ENCODE measurements at places on chromosomes 11 and 22.
A peak's percentile ranks its signal among the peaks of the same experiment; 100 is the strongest.

- no peak for DNase-seq
Measured at GRCh38 chr11:86134580-86135318, 65.9 kb upstream of the PICALM start.

- DNase-seq: peak; percentile 54
Measured at GRCh38 chr11:69696749-69697468, 6.9 kb downstream of the FGF19 start.

GRCh38 chr11:12963792-12964536 is 45.2 kb upstream of the RASSF10 start:
- peak; percentile 82 for DNase-seq

GRCh38 chr22:30893434-30894370 is 74.9 kb downstream of the MORC2 start:
- no peak for DNase-seq

- no peak for DNase-seq
Measured at GRCh38 chr11:109264128-109264527, 157.9 kb upstream of the C11orf87 start.

- peak; percentile 76 for DNase-seq
Measured at GRCh38 chr11:46237248-46238077, 40.0 kb upstream of the CREB3L1 start.

DNA sequence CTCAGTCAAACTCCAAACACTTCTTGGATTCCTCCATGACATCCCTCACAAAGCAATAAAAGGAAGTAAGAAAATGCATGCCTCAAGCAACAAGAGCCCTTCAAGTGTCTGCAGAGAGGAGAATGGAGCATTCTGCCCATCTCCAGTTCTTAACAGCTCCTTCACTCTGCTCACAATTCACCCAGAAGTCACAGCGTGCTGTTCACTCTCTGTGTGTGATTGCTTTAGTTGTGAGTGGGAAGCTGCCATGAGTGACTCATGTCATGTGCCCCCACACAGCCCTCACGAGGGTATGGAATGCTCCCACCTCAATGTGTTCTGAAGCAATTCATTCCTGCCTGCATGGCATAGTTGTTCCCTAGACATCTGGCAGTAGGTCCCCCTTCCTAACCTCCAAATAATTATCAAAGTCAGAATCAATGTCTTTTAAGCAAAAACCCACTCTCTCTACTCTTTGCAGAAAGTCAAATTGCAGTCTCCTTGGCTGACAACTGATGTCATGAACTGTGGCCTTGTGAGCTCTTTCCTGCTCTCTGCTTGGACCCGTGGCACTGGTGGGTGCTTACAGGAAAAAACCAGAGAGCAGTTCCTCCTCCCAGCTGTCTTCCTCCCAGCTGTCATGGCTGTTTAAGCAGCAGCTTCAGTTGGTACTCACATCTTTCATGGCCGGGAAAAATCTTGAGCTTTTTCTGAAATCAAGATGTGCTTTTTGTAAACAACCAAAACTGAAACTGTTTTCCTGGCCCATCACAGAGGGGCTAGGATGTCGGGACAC is 112.1 kb upstream of the SPON1 start:
- no peak for DNase-seq

DNA sequence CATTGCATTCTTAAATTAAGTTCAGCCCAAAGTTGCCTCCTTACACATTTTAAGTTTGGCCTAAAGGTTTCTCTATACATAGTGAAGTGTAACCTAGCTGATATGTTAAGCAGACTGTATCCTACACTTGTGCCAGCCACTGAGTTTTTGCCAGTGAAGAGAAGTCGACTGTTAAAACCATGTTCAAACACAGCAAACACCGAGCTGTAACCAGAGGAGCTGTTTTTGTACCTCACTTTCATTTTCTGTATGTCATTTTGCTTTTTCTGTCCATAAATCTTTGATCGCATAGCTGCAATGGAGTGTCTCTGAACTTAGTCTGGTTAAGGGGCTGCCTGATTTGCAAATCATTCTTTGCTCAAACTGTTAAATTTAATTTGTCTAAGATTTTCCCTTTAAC is 403.7 kb downstream of the LUZP2 start:
- DNase-seq: no peak

DNA sequence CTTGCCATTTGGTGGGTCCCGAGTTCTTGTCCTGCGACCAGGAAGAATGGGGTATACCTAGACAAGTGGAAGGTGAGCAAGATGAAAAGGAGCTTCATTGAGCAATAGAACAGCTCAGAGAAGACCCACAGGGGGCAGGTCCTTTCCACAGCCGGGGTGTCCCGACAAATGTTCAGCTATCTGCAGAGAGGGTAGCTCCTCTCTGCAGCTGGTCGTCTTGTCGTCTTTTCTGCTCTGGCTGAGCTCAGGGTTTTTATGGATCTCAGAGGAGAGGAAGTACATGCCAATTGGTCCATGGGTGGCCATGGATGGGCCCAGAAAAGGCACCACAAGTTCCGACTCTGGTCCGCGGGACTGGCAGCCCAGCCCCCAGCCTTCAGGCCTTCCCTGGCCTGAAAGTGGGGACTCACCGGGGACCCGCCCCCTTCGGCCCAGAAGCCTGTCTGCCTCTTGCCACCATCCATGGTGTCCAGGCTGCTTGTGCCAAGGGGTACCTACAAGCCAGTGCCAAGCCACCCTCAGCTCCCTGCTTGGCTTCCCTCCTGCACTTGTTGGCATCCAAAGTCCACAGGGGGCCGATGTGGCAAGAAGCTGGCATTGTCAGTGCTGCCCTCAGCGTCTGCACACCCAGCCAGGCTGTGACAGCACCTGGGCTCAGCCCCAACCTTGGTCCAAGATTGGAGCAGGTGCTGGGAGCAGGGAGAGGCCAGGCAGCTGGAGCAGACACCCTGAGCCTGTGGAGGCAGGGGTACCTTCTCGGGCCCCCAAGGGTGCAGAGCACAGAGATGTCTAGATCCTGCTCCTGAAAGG is 438.9 kb downstream of the TBC1D22A start:
- DNase-seq: no peak

- DNase-seq: peak; percentile 5
Measured at GRCh38 chr11:84909740-84910139, 717.4 kb downstream of the DLG2 start.

- no peak for DNase-seq
Measured at GRCh38 chr11:77529685-77530084, 55.8 kb upstream of the PAK1 start.

DNA sequence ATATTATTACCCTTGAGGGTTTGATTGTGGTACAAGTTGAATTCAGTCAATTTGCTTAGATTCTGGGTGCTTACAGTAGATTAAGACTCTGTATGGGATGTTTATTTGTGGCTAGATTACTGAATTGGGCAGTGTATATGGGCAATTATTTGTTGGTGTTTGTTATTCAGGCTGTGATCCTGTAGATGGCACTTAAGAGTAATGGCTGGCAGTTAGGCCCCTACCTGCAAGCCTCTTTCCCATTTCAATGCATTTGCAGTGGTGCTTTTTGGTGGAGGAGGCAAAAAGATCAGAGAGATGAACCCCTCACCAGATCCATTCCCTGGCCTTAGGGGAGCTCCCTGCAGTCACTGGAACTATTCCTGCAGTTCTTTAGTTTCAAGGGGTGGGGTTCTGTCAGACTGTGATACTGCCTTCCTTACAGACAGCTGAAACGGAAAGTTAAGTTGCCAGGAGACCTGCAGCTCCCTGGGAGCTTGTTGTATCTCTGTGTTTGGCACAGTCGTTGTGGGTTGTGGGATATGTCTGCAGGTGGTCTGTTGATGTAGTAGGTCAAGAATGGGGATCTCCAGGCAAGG is 199.5 kb downstream of the AASDHPPT start:
- DNase-seq: peak; percentile 18

DNA sequence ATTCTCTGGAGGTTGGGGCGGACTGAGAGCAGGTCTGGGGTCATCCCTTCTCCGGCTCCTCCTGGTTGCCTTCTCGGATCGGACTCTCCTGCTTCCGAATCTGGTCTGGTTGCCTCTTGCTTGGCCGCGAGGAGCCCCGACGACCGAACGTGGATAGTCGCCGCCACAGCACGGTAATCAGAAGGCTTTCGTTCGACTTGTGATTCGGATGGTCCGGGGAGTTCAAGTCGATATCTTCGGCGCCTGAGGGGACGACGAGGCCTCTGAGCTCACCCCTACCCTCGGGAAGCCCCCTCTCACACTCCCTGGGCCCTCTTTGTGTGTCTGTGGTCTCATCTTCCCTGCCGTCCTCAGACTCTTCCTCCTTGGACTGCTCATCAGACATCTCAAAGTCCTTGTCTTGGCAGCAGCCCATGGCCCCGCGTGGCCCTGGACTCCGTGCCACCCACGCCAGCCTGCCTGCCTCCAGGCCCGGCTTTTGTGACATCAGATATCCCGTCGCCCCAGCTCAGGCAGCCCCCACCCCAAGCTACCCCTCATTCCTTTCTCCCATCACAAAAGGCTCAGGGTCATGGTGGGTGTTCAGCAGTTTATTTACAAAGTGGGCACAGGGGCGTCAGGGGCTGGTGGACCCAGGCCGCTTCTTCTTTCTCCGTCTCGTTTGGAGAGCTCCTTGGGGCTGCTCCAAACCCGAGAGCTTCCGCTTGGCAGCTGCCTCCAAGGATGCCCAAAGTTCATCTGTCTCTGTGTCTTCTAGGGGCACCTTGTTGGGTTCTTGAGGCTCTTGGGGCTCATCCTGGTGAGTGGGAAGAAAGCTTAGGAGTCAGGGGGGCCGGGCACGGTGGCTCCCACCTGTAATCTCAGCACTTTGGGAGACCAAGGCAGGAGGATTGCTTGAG is at the start of gene TEX54:
TEX54 (minus strand) TSS at position 506 of the 899 bp plus-strand sequence.
- no peak for DNase-seq

- DNase-seq: no peak
Measured at GRCh38 chr11:35373284-35373933, 45.9 kb downstream of the SLC1A2 start.

GRCh38 chr11:35978183-35978582 is 34.3 kb downstream of the LDLRAD3 start:
- no peak for DNase-seq

DNA sequence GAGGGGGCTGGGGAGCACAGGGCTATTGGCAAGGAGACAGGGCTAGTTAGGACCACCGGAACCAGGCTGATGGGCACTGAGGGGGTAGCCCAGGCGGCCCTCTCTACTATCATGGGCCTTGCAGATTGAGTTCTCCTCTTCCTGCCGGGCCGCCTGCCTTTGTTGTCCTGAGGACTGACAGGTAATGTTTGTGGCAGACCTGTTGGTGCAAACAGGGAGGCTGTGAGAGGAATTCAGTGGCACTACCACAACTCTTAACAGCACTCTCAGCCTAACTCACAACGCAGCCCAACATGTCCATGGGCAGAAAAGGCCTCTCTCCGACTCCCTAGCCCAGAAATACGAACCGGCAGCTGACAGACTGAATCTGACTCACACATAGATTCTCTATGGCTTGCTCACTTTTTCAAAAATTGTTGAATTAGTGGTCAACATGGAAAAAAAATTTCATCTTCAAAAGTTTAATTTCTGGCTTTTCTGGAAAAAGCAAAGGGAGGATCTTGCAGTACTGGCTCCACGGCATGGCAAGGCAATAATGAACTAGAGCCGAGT is 11.4 kb downstream of the KCNJ5 start:
- DNase-seq: no peak

DNA sequence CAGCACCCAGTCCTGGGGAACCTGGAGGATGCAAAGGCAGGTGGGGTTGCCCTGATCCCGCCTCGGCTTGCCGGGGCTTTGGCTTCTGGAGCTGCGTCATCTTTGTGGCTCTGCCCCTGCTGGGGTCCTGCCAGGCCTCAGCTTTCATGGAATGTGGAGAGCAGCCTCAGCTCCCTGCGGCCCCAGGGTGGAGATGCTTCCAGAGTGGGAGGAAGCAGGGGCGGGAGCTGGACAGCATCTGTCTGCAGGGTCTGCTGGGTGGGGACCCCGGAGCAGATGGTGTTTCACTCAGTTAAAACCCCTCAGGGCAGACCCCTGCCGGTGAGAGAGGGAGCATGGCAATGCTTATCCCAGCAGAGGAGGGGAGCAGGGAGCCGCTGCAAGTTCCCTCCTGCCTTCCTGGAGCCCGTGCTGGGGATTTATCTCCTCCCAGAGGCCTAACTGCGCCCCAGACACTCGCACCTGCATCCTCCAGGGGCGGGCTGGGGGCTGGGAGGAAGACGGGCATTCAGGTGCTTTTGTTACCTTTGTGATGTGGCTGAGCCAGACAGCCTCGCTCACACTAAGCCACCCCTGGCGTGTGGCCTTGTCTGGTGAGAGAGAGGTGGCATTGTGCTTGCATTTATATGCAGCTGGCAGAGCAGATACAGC is 15.7 kb downstream of the GRIK4 start:
- DNase-seq: peak; percentile 77

DNA sequence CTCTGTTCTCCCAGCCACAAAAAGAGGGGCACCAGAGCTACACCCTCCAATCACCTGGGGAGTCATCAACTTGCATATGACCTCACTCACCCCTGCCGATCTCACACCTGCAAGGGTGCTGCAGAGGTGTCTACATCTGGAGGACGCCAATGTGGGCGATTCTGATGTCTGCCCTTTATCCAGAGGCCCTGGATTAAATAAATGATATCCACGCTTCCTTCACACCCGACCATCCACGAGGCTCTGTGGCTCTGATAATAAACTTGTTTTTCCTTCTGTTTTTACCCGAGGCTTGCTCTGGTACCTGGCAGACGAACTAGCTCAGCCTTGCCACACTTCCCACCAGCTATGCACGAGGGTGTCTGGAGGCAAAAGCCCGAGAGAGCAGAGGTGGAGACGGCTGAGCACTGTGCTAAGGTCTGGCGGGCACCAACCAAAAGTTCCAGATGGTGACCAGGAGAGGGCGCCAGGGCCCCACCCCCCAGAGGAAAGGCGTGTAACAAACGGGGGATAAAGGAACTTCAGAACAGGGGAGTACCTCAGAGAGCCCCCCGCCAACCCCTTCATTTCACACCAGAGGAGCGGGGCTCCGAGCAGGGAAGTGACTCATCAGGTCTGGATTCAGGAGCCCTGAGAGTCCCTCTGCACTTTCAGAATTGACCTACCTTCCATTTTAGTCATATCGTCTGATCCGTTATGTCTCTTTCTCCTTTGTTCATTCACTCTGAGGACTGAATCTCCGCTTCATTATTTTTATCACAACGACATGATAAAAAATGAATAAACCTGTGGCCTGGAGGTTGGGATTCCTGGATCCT is 13.5 kb downstream of the SCN3B start:
- peak; percentile 75 for DNase-seq

- no peak for DNase-seq
Measured at GRCh38 chr11:6544921-6545850, 48.1 kb downstream of the DNHD1 start.

- no peak for DNase-seq
Measured at GRCh38 chr22:30949934-30950660, 18.5 kb downstream of the MORC2 start.

DNA sequence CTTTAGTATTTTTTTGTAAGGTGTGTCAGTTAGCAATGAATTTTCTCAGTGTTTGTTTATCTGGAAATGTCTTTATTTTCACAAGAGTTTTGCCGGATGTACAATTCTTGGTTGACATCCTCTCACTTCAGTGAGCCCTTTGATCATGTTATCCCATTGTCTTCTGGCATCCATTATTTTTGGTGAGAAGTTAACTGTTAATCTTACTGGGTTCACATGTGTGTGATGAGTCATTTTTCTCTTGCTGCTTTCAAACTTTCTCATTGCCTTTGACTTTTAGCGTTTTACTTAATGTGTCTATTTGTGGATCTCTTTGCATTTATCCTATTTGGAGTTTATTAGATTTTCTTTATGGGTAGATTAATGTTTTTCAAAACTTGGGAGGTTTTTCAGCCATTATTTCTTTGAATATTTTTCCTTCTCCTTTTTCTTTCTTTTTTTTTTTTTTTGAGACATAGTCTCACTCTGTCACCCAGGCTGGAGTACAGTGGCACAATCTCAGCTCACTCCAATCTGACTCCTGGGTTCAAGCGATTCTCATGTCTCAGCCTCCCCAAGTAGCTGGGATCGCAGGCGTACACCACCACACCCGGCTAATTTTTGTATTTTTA is 100.5 kb upstream of the RRM1 start:
- no peak for DNase-seq

GRCh38 chr11:125370561-125371389 is 125.3 kb downstream of the FEZ1 start:
- DNase-seq: peak; percentile 78

All from retina (tissue), 1 donor.